ENCODE measurements at places on chromosomes 3 and 15.

GRCh38 chr3:24202071-24202470, 257.0 kb downstream of the NR1D2 start:
- no peak for DNase-seq

DNA sequence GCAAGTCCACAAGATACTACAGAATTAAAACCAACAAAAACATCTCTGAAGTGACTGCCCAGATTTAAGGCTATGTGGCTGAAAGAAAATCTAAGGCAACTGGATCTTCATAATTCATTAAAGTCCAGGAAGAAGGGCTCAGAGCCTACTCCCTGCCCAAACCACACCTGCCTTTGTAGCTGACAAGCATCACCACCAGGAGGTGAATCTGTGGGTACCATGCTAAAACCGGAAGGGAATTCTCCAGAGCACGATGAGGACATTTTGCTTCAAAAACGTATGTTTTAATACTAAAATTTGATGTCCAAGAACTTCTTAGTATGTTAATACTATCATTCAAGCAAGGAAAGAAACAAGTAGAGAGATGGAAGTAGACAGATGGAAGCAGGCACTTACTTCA, 495.9 kb upstream of the NECTIN3 start:
- peak; percentile 3 for DNase-seq

GRCh38 chr3:195763076-195763830, 42.5 kb downstream of the MUC20 start:
- peak; percentile 80 for DNase-seq

- no peak for DNase-seq
Measured at GRCh38 chr15:80568876-80569605, 126.1 kb upstream of the ABHD17C start.

DNA sequence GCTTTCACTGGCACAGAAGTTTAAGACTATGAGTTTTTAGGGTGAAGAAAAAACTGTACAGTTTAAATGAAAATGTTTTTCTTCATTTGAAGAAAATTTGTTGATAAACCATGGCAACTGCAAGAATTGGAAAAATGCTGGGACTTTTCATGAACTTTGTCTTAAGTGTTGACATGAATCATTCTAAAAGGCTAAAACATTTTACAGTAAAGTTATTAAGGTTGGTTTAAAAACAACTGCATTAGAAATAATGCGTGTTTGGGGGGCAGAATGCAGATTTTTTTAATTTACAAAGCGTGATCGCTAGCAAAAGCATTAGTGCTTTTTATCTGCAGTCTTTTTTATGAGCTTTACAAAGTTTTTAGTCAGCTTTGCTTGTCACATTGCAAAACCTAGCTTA, 601.9 kb upstream of the TGFBR2 start:
- no peak for DNase-seq

DNA sequence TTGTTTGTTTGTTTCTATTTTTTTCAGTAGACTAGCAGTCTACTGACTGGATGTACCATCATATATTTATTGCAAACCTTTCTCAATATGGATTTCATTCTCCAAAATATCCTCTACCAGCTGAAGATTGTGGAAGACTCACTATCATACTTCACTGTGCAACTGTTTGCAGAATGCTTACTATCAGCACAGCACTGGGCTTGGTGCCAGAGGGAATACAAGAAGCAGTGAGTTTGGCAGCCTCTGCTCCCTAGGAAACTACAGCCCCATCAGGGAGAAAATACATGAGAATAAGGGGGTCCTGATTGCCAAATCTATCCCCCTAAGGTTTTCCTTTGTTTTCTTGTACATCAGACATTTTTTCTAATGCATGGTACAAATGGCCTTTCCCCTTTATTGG, 27.5 kb downstream of the AQP9 start:
- DNase-seq, result no peak

DNA sequence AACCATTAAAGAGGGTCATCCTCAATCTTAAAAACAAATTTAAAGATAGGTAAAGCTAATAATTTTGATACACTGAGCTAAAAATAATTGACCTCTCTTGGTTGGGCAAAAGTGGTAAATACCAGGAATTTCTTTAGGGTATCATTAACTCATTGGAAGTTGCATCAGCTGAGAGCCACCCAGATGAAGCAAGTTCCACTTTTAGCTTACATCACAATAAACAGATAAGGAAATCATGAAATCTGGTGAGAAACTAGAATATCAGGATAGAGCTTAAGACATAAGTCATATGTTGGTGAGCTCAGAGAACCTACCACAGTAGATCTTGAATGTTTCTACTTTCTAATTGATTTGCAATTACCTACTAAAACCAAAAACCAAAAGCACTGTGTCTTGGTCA, 97.4 kb upstream of the SLC2A2 start:
- no peak for DNase-seq

DNA sequence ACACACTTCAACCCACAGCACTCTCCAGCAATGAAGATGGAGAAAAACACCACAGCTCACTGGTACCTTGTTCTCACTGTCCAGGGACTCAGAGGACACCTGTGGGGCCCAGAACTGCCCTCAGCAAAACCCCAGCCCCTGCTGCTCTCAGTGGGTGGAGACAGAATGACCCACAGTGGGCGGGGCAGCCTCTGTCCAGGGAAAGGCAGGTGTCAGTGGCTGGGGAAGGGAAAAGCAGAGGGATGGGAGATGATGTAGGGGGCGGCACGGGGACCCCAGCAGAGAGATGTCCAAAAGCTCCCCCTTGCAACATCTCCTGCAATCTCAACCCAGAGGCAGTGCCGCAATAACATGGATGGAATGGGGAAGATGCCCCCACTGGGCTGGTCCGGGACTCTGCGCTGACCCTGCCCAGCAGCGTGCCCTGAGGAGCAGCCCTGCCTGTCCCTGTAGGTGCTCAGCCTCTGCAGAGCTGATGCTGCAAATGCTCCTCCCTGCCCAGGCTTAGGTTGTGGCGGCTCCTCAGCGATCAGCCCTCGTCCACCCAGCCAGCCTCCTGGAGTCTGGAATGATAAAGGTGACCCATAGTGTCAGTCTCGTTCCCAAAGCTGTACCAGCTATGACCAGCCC, 193.9 kb downstream of the XXYLT1 start:
- DNase-seq, result no peak

GRCh38 chr3:132284781-132285619, 32.2 kb upstream of the ACP3 start:
- DNase-seq, result peak; percentile 23

DNA sequence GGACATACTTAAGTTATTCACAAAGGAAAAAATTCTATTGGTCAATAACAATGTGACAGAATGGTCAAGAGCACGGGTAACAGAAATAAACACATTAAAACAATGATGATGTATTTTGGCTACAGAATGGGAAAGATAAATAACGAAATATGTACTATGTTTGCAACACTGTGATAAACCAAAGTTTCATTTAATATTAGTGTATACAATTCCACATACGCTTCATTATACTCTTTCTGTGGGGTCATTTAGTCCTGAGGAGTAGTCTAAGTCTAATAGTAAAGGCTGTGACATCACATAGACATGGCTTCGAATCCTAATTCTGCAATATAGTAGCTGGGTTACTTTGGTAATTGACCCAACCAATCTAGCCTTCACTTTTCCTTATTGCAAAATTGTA, 408.3 kb downstream of the MCTP2 start:
- no peak for DNase-seq

GRCh38 chr3:24680214-24680967, 185.7 kb upstream of the THRB start:
- peak; percentile 73 for DNase-seq

DNA sequence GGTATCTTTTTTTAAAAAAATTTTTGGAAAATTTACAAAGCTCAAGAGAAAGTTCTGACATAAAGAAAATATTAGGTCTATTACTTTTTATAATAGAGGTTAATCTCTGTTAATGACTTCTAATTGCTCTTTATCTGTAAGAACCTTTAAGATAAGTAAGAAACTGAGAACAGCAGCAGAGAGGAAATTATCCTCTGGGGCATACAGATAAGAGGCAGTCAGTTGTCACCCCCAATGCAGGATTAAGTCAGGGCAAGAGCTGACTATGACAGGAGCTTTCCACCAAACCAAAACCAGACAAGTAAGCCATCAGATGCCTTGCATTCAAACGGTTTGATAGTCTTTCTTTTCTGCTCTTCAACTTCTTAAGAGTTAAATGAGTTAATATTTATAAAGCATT, 149.0 kb downstream of the GSK3B start:
- DNase-seq, result peak; percentile 44

DNA sequence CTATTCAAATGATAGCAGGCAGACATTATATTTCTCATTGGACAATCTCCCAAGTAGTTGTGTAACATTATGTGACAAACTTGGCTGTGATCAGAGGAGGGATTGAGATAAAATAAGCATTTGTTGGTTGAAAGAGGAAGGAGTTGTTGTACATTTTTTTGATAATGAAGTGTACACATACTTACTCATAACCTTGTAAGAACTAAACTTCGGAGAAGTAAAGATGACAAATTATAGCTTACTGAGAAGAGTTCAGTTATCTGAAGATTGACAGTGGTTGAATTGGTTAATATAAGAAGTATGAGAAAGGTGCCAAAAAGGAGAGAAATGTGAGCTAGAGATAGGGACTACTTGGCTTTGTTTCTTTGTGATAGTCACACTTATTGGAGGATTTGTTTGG, 32.6 kb downstream of the STT3B start:
- DNase-seq, result no peak

GRCh38 chr3:61901496-61901895, 340.1 kb downstream of the PTPRG start:
- DNase-seq, result peak; percentile 90

DNA sequence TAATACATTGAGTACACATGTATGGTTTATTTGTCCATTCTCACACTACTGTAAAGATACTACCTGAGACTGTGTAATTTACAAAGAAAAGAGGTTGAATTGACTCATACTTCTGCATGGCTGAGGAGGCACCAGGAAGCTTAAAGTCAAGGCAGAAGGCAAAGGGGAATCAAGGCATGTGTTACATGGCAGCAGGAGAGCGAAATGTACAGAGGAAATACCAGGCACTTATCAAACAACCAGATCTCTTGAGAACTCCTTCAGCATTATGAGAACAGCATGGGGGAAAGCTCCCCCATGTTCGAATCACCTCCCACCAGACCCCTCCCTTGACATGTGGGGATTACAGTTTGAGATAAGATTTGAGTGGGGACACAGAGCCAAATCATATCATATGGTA, 666.3 kb downstream of the ZBBX start:
- no peak for DNase-seq

DNA sequence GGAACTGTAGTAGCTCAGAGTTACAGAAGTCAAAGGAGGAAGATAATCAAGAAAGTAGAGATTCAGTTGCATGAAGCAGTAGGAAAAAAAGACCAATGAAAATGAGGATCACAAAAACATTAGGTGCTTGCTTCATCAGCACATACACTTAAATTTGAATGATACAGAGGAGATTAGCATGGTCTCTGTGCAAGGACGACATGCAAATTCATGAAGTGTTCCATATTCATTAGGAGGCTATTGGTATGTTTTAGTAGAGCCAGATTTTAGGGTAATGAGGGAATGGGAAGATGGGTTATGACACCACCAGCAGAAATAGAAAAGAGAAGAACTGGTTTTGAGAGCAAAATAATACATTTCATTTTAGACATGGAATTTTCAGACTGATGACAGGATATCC, 21.0 kb upstream of the TTC14 start:
- no peak for DNase-seq

DNA sequence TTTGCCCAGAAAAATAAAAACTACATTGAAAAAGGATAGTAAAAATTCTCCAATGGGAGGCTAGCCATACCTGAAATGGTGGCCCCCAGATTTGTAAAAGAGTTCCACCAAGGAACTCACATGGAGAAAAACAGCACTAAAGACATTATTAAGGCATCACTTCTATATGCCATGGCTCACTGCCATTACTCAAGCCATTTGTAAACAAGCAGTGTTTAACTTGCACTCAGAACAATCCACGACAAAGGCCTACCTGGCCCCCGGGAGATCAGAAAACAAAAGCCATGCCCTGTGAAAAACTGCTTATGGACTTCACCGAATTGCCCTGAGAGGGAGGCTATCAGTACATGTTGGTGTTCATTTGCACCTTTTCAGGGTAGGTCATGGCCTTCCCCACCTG, 19.6 kb downstream of the CCR8 start:
- no peak for DNase-seq
